Retina (tissue), 1 donor: ENCODE measurements at places on chromosomes 3 and 15.

DNA sequence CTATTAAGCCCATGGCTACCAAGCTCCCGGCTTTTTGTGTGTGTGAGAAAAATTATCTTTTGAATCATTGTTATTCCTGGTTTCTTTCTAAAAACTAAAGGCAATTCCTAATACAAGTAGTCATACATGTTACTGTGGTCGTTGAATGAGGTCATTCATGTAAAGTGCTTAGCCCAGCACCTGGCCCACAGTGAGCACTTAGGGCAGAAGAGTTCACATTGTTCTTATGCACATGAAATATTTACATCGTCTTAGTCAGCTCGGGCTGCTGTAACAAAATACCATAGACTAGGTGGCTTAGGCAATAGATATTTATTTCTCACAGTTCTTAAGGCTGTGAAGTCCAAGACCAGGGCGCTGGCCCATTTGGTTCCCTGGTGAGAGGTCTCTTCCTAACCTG, 216.1 kb downstream of the SHQ1 start:
- no peak for DNase-seq

DNA sequence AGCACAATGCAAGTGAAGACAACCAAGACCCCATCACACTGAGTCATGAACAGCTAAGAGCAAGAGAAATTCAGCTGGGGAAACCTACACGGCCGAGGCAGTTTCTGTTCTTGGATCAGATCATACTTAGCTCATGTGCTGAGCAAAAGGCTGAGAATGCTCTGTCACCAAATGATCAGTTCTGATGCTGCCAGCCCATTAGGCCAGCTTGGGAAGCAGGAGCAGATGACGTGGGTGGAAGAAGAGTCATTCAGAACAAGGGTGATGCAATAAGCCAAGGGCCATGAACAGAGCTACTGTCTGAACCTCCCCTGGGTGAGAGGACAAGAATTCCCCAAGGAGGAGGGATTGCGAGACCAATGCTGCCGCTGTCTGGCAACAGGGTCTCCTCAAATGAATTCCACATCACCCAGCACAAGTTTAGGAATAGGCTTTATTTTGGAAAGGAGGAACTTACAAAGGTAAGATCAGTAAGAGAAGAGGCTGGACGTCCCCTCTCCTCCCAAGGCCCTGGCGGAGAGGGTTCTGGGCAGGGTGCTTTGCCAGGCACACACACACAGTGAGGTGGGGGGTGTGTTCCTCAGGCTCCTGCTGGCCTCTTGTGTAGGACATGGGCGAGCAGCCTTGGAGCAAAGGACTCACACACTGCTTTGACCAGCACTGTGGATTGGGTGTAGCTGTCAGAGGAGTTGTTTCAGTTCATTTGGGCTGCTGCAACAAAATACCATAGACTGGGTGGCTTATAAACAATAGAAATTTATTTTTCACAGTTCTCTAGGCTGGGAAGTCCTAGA, 65.6 kb upstream of the CTXND1 start:
- DNase-seq = no peak

GRCh38 chr15:78396186-78396814, 41.7 kb upstream of the IREB2 start:
- DNase-seq = no peak

- DNase-seq = no peak
Observed at GRCh38 chr15:58336161-58336560, 95.6 kb upstream of the LIPC start.

- no peak for DNase-seq
Observed at GRCh38 chr3:66382142-66382541, 118.7 kb downstream of the LRIG1 start.

DNA sequence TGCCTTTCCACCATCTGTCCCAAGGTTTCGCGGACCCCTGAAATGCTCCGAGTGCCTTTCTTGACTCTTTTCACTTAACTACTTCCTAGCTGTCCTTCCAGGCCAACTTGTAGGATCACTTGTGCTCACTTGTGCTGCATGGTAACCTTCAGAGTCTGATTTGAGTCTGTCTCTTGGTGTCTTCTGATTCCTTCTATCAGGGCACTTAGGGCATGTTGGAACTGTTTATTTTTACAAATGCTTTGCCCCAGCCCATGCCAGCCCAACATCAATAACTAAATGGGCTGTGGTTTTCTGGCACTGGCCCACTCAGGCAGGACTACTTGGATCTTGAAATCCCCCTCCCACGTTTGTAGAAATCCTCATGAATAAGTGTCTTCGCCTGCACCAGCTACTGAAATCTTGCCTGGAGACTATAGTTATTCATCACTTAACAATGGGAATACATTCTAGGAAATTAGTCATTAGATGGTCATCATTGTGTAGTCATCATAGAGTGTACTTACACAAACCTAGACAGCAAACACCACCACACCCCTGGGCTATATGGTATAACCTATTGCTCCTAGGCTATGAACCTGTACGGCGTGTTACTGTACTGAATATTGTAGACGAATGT, 123.1 kb upstream of the STRIT1 start:
- DNase-seq = no peak

GRCh38 chr15:33971811-33972210, 3.5 kb downstream of the CHRM5 start:
- no peak for DNase-seq

DNA sequence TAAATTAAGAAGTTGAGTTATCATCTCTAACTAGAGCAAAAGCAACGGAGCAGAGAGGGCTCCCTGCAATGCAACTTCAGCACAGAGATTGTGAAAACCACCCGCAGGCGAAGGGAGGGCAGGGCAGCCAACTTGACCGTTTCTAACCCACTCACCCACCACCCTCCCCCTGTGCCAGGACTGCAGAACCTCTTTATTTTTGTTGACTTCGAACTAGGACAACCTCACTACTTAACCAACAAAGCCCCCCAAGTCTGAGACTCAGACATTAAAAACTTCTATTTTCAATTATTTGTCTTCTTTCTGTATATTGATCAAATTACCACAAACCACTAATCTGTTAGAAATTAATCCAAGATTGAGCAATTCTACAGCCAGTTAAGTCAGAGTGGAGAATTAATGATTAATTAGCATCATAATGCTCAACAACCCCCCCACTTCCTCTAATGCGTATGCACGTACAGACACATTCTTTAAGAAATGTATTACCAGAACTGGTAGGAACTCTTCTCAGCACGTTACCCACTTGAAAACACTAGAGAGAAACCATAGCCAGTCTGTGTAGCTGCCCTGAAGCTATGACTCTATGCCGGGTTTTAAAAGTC, 2.0 kb downstream of the MGLL start:
- DNase-seq = peak; percentile 30

GRCh38 chr15:66940368-66940767, 125.0 kb upstream of the SMAD3 start:
- DNase-seq = no peak

GRCh38 chr3:16374047-16374934, 109.3 kb downstream of the OXNAD1 start:
- no peak for DNase-seq
